CD4-positive, alpha-beta T cell treated with Interleukin-17A for 1 hour (primary cell): ENCODE measurements at places on chromosomes 12 and 14.

GRCh38 chr14:87018294-87018693, 974.7 kb downstream of the GALC start:
- DNase-seq: no peak

DNA sequence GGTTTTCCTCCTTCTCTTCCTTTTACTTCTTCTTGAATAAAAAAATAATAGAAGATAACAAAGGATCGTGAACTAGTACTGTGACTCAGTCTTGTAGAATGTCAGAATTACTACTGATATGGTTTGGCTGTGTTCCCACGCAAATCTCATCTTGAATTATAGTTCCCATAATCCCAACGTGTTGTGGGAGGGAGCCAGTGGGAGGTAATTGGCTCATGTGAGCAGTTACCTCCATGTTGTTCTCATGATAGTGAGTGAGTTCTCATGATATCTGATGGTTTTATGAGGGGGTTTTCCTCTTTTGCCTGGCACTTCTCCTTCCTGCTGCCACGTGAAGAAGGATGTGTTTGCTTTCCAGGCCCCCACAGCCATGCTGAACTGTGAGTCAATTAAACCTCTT, 549.6 kb downstream of the DIO2 start:
- no peak for DNase-seq

DNA sequence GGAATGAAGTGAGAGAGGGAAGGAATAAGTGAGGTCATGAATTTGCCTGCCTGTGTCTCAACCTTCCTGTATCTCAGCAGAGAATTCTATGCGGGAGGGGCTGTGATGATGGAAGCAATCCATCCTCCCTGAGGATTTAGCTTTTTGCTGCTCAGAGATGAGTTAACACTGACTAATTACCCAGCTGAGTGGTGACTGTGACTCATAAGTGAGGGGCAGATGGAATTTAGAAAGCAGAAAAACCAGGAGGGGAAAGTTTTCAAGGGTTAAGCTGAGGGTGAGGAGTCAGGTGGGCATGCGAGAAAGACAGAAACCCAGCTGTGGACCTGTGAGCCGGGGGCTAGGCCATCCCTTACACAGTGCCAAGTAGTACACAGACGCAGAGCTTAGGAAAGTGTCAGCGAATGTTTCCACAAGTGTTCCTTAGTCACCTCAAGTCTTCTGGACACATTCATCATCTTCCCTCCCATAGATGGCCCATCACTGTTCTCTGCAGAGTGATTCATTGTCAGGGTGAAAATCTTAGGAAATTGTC, 277.9 kb downstream of the IPO8 start:
- DNase-seq: no peak

DNA sequence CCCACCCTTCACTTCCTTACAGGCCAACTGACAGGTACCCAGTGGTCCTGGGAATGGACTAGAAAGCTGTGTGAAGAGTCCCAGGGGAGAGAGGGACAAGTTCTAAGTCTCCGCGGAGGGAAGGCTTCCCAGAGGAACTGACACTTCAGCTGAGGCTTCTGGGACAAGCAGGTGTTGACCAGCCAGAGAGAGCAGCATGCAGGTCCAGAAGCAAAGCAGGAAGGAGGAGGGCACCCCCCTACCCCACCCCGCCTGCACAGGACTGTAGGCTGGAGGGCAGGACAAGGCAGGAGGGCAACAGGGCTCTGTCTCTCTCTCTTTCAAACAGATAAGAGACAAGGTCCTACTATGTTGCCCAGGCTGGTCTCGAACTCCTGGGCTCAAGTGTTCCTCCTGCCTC, 58.2 kb upstream of the CORO1C start:
- DNase-seq: no peak

- no peak for DNase-seq
Observed at GRCh38 chr14:64566651-64567122, 16.9 kb downstream of the PPP1R36 start.

DNA sequence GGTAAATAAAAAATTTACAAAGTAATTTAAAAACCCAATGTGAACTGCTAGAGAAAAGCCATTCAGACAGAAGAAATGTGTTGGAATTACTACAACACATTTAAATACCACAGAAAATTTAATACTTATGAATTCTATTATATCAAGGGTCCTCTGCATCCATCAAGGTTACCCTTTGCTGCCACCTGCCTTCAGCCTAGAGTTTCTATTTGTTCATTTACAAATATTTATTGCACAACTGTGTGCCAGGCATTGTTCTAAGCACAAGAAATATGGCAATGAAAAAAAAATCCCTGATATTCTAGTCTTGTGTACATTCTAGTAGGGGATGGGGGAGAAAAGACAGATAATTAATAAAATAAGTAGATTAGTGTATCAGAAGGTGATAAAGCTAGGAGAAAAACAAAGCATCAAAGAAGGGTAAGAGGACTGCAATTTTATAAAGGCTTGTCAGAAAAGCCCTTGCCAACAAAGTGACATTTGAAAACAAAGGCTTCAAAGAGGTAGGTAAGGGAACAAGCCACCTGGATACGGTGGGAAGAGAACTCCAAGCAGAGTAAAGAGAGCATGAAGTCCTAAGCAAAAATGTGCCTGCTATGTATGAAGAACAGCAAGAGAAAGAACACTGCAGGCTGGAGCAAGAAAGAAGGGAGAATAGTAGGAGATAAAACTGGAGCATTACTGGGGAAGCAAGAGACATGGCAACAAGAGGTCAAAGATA, 59.1 kb upstream of the SLC6A13 start:
- no peak for DNase-seq

DNA sequence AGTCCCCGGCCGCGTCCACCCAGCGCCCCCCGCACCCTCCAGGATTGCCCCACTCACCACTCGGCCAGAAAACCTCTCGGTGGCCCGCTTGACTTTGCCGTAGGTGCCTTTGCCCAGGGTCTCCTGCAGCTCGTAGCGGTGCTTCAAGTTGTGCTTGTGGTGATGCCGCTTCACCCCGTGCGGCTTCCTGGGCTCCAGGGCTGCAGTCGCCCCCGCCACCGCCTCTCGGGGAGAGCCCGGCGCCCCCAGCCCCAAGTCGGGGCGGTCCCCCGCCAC, 459 bp downstream of the NUAK1 start:
- DNase-seq: no peak
